ENCODE measurements at places on chromosomes 5 and 9. TPM values are rescaled to one million over a fixed set of nuclear protein-coding genes. Genes with fewer than 3 reads are reported as not detected.

SLC45A2 gene
- not detected for total RNA-seq

CNTNAP3B gene
- 42.6 TPM for total RNA-seq

RASGRF2 gene
- total RNA-seq, result 45.3 TPM

LEAP2 gene
- 3.1 TPM for total RNA-seq
